Dorsolateral prefrontal cortex (tissue), 122 donors: ENCODE measurements at places on chromosomes 6 and 20.

GRCh38 chr20:57474205-57474604, 50.7 kb downstream of the CTCFL start:
- no peak for DNase-seq

GRCh38 chr20:49938173-49939163, 2.3 kb downstream of the RNF114 start:
- peak; percentile 65 for DNase-seq

DNA sequence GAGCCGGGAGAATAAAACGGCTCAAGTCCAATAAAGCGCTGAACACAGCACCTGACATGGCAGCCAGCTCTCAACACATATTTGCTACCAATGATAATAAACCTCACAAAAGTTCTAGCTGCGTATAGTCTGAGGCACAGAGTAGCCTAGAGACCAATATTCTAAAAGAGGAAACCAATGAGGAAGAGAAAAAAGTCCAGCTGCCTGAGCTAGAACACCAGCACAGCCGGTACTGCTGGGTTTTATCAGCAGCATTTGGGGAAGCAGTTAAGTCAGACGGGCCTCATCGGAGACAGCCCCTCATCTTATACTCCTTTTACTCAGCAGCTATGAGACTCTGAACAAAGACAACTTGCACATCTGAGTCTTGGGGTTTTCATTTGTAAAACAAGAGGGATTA, 2.4 kb upstream of the RTF2 start:
- no peak for DNase-seq

DNA sequence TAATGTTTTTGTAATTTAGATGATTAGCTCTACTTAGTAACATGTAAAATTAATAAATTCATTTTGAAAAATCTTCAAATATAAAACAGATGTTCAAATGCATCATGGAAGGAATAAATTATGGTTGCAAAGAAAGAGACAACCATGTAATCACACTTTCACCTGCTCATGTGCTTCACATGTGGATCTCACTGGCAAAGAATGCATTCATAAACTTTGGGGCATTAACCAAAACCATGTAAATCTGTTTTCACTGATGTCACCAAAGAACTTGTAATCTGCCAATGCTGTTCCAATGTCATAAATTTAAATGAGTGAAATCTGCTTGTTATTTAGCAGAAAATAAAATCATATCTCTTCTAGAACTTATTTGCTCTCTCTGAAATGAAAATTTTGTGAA, 142.7 kb downstream of the TENT5A start:
- DNase-seq, result no peak

- DNase-seq, result no peak
Measured at GRCh38 chr6:144546807-144547206, 261.7 kb downstream of the UTRN start.

- no peak for DNase-seq
Measured at GRCh38 chr6:148447521-148448230, 105.0 kb downstream of the SASH1 start.

DNA sequence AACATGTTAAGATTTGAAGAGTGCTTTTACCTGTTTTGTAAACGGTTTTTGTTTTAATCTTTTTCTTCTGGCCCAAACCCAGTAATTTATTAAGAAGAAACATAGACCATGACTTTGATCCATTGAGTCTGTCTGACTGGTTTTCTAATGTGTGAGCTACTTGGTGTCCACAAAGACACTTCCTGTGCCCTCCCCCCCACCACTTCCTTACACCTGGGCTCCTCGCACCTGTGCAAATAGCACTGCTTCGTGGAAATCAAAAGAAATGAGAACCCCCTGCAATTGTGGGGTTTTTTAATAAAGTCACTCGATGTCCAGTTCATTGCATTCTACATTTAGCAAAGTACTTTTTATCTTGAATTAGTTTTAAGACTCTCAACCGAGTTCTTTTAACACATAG, 65.5 kb downstream of the SMOC2 start:
- DNase-seq, result no peak

DNA sequence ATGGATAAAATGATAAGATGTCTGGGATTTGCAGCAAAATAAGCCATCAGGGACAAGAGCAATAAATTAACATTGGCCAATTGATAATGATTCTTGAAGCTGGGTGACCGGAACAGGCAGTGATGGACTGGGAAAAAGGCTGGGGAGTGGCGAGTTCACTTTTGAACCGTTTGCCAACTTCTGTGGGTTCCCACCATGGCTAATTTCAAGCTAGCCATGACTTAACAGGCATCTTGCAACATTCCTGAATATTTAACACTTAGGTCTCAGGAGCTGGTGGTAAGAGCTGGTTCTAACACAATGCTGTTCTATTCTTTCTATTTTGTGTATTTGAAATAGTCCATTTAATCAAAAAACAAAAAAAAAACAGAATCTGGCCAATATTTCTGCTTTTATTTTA, 37.6 kb upstream of the CD83 start:
- DNase-seq, result no peak

GRCh38 chr6:149037051-149037671, 280.4 kb upstream of the TAB2 start:
- DNase-seq, result no peak

- DNase-seq, result no peak
Measured at GRCh38 chr6:137357263-137357947, 136.8 kb downstream of the OLIG3 start.

- no peak for DNase-seq
Measured at GRCh38 chr6:115133790-115134189, 791.0 kb upstream of the HS3ST5 start.

GRCh38 chr6:28914941-28915340, 8.8 kb downstream of the TRIM27 start:
- no peak for DNase-seq

DNA sequence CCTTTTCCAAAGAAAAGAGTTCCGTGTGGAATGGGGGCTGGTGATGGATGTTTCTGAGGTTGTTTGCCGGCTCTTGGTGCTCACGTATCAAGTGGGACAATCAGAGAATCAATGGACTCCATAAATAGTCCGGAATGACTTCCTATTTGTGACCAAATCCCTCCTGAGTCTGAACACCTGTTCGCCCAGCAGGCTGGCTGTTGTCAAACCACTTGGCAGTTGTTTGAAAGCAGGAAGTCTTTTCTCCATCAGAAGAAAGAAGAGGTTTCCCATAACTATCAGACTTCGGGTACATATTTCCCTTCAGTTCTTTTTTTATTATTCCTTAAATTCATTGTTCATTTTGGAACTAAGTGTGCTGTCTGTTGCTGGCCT, 154.7 kb upstream of the RIN2 start:
- DNase-seq, result no peak

DNA sequence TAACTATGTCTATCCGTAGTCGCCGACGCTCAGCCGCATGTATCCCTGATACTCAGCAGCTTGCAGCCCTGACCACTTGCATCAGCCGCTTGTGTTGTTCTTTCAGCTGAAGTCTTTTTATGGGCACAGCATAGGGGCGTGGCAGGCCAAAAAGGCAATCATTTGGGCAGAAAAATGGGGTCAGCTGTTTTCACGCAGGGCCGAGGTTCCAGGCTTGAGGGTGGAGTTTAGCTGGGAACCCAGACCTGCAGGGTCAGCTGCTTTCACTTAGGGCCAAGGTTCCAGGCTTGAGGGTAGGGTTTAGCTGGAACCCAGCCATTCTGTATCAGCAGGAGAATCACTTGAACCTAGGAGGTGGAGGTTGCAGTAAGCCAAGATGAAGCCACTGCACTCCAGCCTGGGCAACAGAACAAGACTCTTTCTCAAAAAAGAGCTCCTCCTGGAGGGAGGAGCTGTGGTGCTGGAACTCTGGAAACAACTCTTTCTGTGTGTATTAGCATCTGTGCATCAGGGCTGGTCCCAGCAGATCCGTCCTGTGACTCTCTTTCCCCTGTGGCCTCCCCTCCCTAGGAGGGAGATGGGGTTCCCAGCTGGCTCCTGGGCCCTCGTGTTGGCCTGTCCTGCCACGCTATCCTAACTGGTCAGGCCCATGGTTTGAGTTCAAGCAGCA, 56.9 kb upstream of the PRND start:
- DNase-seq, result no peak

DNA sequence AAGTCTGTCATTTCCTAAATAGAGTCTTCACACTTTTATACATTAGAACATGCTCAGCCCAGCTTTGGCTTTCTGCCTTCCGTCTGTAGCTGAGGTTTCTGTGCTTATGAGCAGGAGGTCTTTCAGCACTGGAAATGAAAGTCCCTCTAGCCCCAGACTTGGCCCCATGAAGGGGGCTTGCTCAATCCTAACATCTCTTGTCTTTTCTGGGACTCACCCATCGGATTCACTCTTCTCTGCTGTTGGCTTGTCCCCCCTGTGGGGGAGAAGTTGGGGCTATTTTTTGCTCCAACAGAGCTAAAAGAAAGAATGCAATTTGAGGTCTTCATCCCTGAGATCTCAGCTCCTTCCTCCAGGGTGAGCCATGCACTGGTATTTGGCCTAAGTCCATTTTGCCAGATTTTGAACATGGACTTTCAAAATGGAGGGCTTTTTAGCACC, 177.7 kb downstream of the MRPL14 start:
- DNase-seq, result no peak

DNA sequence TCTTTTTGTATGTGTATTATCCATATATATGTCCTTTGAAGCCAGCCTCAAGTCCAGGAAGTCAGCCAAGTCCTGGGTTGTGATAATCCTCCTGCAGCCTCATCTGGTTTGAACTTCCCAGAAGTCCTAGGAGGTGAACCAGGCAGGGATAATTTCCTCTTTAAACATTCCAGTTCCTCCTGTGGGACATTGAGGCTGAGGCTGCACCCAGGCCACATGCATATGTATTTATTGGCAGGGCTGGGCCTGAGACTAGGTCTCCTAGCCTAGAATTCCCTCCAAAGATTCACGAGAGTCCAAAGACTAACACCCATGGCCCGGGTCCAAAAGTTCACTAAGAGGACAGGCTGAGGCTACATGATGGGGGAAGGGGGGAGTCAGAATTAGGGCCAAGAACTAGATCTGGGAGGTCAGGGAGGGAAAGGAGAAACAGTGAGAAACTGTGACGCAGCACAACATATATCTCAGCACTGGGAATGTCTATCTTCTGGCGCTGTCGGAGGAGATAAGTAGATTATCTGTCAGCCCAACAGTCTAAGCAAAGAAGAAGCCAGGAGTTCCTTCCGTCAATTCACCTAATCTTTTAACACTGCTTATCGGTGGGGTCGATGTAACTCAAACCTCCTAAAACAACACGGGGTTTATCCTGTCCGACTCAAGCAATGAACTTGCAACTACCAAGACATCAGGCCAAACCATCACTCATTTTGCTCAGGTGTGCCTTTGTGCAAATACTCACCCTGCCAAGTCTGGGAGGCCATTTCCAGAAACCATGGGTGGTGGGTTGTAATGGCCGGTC, 43.3 kb downstream of the SNX5 start:
- no peak for DNase-seq

- DNase-seq, result no peak
Measured at GRCh38 chr6:121925024-121925423, 474.4 kb upstream of the HSF2 start.

DNA sequence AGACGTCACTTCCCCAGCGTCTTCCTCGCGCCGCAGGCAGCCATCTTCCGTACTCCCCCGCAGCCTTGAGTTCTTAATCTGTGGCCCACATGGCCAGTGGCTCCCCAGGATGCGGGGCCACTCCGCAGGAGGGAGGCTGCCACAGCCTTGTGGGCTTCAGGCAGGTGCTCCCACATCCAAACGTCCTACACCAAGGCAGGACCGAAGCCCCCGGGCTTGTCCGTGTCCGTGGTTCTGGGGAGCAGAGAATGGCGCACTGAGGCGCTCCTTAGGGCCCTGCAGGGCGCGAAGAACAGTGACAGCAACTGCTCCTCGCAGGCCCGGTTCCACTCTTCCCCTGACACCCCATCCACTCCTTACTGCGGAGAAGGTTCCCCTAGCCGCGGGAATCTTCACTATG, 755.8 kb downstream of the PRIM2 start:
- DNase-seq, result no peak

GRCh38 chr6:36249536-36249935, 20.3 kb upstream of the PNPLA1 start:
- no peak for DNase-seq

DNA sequence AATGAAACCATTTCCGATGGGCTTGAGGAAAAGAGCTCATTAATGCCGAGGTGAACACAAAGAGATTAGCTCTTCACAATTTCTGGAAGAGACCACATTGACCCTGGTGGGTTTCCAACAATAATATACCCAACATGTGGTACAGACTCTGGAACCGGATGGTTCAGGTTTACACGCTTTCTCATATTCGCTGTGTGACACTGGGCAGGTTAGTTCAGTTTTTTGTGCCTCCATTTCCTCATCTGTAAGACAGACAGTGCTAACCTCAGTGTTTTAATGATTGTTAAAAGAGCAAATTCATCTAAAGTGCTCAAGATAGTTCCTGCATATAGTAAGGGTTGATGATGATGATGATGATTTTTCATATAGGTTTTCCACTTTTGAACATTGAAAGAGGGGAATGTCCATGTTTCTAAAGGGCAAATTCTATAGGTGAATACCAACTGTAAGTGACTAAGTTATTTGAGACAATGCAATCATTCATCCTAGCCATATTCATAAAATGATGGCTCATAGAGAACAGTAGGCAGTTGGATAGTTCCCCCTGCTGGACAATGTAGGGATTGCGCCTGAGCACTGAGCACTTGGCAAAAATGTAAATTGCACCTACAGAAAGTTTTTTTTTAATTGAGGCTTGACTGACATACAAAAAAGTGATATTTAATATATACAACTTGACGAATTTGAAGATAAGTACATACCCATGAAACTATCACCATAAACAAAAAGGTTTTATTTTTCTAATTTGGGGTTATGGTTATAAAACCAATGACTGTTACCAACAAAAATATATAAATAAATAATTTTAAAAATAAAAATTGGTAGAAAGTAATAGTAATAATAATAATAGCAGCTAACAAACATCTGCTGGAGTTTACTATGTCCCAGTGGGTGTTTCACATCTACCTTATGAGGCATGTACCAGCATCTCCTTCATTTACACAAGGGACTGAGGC, 2.1 kb upstream of the PERP start:
- DNase-seq, result peak; percentile 66

DNA sequence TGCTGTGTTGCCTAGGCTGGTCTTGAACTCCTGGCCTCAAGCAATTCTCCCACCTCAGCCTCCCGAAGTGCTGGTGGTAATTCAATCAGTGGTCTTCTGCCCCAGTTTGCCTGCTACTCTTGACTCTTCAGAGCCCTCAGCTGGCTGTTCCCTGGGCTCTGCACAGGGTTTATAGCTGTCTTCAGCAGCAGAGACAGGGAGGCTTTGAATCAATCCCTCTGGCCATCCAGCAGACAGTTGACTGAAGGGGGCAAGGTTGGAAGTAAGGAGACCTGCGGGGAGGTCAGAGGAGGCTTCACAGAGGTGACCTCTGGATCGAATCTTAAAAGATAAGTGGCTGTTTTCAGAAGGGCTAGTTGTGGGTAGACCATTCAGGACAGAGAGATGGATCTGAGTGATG, 26.0 kb upstream of the KIF3B start:
- no peak for DNase-seq

GRCh38 chr6:108121612-108122011, 44.2 kb upstream of the NR2E1 start:
- no peak for DNase-seq

DNA sequence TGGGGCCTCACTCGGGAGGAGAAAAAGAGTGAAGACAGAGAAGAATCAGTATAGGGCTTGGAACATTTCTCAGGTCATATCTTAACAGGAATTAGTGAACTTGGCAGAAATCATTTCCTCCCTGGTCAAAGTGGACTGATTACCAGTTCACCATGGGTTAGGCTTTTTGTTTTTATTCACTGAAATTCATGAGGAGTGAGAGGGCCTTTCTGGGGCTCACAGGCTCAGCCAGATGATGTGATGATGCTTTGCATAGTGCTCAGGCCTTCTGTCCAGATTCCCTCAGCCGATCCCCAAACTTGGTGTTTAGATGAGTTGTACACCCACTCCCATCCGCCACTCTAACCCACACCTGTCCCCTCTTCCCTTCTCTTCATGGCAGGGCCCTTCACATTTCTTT, 32.5 kb downstream of the SRSF3 start:
- no peak for DNase-seq
